ENCODE measurements at places on chromosomes 6 and 20.

- no peak for DNase-seq
Observed at GRCh38 chr6:148388521-148388920, 45.9 kb downstream of the SASH1 start.

DNA sequence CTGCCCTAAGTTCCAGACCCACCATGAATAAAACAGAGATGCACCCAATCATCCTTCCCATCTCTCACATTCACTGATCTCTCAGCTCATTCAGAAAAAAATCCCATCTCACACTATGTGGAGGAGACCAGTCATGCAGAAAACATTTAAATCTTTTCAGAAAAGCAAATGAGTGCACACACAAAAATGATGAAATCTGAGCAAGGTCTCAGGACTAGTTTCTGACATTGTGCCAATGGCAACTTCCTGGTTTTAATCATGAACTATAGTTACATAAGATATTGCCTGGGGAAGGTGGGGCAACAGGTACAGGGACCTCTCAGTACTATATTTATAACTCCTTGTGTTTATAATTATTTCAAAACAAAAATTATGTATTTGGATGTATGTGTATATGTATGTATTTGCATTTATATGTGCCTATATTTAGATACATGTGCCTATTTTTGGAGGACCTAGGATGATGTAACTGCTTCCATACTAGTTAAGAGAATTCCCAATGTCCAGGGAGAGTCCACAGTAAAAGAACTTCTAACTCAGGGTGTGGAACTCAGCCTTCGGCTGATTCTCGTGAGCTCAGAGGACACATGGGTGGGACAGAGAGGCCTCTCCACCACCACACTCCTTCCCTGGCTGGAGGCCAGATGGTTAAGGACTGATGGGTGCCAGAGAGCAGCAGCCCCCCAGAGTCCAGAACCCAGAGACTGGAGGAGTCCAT lies 71.7 kb upstream of the MAP3K4 start:
- DNase-seq: no peak

- DNase-seq: no peak
Observed at GRCh38 chr6:112215488-112216284, 38.7 kb downstream of the LAMA4 start.

GRCh38 chr6:167827583-167828324 lies 1.0 kb downstream of the AFDN start:
- DNase-seq: peak; percentile 15

DNA sequence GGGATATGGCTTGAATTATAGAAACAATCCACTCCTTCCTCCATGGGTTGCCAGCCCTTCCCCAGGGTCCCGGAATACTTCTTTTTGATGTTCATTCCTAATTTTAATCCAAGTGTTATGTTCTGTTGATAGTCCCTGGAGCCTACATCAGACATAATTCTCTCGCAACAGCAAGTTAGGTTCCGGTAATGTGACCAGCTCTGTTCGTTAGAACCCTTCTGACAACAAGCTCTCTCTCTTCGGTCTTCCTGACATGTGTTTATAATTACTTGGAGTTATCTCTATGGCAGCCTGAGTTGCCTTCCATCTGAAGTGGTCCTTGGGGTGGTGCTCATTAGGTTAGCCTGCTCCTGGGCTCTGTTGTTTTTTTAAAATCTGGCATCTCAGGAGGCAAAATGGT lies 506.9 kb upstream of the JARID2 start:
- no peak for DNase-seq

DNA sequence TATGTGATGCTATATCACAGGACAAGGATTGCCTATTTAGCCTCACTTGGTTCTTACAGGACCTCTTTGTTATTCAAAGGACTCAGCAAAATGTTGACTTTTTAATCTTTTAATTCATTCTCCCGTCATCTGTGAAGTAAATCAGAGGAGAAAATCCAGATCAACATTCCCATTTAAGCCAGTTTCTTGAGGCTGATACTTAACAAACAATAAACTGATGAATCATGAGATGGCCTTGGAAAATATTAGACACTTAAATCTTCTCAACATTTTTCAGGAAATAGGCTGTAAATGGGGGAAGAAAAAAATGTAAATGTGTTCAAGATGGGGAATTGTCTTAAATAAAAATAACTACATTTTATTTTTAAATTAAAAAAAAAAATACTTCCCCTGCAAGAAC lies 55.9 kb upstream of the UBR2 start:
- DNase-seq: no peak

- DNase-seq: no peak
Observed at GRCh38 chr6:73858376-73858775, 162.4 kb downstream of the CD109 start.

DNA sequence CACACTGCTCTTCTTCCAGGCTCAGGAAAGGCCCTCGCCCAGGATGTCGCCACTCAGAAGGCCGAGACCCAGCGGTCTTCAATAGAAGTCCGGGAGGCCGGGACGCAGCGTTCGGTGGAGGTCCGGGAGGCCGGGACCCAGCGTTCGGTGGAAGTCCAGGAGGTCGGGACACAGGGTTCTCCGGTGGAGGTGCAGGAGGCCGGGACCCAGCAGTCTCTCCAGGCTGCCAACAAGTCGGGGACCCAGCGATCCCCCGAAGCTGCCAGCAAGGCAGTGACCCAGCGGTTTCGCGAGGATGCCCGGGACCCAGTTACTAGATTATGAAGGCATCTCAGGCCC lies 1.0 kb downstream of the KHDC3L start:
- DNase-seq: no peak

GRCh38 chr6:98539741-98540140 lies 294.6 kb upstream of the POU3F2 start:
- no peak for DNase-seq

GRCh38 chr6:43268782-43269272 lies 25.5 kb downstream of the TTBK1 start:
- DNase-seq: no peak

GRCh38 chr6:593139-593906 lies 63.6 kb downstream of the HUS1B start:
- peak; percentile 71 for DNase-seq

DNA sequence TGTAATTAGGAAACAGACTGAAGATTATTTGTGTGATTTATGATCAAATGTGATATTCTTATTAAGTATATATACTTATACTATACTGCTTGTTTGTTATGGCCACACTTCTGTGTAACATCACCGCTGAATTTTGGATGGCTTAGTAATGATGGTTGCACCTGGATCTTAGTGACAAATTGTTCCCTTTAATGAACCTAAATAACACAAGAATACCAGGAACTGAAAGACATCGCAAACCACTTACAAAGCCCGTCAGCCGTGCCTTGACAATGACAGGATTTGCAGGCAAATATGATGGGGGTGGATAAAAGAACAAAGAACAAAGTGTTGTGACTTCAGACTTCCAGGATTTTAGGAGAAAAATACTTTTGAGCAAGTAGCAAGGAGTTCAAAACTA lies 67.1 kb downstream of the LAMP5 start:
- no peak for DNase-seq

DNA sequence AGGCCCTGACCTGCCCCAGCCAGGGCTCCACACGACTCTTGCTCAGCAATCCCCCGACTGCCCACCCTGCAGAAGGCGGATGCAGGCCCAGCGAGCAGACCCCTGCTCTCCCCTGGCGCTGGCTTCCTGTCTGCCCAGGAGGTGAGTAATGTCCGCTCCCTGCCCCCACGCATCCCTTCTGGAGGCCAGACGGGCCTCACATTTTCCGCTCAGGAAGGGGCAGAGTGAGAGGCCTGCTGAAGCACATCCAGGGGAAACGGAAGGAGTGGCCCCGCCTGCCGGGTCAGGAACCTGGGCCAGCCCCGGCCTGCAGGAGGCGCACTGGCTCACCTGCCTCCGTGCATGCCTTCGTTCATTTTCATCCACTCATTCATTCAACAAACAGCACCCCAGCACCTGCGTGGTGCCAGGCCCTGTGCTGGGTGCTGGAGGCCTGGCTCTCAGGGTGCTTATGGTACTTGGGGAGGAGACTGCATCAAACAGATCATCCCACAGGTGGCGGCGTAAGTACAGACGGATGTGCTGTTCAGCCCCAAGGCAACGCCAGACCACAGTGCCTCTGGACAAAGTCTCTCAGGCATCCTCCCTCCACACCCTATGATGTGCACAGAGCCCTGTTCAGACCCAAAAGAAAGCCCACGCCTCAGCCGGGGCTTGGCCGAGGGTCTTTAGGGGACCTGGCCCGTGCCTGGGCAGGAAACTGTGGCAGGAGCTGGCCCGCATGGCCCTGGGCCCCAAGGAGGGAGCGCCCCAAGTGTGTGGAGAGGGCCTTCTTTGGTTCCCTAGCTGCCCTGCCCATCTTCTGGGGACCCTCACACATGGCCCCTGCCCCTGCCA lies 112.1 kb downstream of the ASXL1 start:
- no peak for DNase-seq

DNA sequence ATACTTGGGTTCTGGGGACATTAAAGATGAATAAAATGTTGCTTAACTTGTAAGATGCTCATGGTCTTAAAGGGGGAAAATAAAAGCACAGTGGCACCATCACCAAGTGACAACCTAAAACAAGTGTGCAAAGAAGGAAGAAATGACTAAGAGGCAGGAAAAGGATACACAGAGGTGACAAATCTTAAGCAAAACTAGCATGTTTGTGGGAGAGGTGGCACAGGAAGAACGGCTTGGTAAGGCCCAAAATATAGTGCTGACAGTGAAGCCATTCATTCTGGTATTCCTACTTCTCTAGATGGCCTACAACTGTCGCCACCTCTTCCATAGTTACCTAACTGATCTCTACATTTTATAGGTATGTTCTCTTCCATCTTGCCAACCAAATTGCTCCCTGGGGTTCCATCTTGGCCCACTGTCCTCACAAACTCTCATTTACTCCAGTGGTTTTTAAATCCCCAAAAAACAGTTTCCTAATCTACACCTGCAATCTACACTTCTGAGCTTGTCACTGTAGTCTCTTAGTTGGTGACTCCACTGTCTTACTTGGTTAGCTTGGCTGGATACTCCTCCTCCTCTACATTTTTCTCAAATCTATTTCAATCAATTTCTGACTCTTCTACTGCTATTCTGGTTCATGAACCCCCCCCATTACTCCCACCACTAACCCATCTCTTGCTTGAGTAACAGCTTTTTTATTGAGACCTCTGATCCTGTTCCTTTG lies 33.5 kb downstream of the FAM8A1 start:
- peak; percentile 12 for DNase-seq

DNA sequence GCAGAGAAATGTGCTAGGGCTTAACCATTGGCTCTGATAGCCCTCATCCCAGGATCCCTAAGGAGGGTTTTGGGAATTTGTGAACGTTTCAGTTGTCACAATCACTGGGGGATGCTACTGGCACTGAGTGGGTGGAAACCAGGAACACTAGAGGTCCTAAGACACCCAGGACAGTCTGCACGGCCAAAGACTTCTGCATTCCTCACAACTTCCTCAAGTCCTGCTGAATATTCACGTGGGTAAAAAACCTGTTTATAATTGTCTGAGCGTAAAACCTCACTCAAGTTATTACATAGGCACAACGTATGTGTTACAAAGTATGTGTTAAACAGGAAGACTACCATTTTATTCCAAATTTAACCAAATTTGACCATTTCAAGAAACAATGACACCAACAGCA lies 52.4 kb downstream of the GMDS start:
- no peak for DNase-seq

DNA sequence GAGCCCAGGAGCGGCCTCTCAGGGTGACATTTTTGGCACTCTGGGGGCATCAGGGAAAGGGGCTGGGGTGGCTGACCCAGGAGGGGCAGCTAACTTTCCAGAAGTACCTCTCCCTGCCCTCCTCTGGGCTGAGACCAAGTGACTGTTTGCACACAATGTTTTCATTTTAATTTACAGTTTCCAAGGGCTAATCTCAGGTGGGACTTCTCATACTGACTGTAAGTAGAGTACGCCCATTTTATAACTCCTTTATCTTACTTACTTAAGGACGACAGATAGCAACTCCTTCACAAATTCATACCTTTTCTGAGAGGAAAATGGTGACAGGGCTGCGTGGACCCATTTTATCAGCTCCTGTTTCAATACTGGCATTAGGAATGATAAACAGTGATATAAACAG lies 172.9 kb upstream of the EXOC2 start:
- no peak for DNase-seq

GRCh38 chr20:49037962-49038387 lies 8.1 kb upstream of the CSE1L start:
- DNase-seq: no peak

DNA sequence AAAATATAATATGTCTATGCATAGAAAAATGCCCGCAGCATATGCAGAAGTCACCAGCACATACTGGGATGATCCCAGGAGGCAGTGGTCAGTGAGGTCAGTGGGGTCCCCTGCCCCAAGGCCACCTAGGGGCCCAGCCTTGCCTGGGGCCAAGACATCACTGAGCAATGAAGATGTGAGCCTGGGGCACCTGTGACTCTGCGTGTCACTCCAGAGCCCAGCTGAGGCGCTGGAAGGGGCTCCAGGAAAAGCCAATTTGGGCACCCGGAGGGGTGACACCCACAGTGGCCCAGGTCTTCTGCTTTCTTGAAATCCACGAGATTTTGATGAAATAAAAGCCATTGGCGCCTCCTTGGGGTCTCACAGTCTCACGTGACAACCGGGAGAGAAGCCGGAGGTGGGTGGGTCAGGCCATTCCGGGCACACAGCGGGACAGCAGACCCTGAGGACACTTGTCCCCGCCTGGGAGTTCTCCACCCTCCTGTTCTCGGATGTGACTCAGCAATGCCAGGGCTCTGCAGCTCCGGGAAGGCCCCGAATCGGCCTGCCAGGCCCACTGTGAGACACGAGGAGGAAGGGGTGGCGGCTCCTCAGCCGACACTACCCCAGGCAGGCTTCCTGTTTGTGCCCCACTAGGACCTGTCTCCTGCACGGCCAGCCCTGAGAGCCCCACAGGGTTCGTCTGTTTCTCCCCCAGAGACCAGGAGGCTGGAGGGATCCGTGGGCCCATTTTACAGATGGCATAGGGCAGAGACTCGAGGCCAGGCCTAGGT lies 24.4 kb upstream of the SLCO4A1 start:
- DNase-seq: peak; percentile 24

DNA sequence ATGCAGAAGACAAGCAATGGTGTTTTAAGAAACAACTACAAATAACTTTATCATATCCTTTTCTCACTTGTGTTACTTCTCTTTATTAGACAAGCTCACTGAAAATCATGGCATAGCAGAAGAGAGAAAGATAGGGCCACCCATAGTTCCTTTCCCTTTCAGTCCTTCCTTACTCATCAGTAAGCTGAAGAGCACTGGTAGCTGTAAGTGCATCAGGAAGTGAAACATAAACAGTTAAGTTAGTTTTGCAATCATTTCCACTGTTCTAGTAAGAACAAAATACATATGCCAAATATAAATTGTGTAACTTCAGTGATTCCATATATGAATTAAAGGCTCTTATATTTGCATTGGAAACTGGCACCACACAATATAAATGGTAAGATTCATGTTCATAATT lies 220.1 kb downstream of the HACE1 start:
- no peak for DNase-seq

- DNase-seq: no peak
Observed at GRCh38 chr6:128432394-128432793, 88.0 kb downstream of the PTPRK start.

GRCh38 chr6:55512904-55513303 lies 66.1 kb downstream of the HMGCLL1 start:
- no peak for DNase-seq

- no peak for DNase-seq
Observed at GRCh38 chr6:35088281-35089215, 52.6 kb downstream of the TCP11 start.

- peak; percentile 50 for DNase-seq
Observed at GRCh38 chr6:137882225-137882961, 15.3 kb downstream of the TNFAIP3 start.
